Activated CD4-positive, alpha-beta T cell treated with anti-CD3 and anti-CD28 coated beads for 24 hours (primary cell): ENCODE measurements at places on chromosomes 3 and 15.

DNA sequence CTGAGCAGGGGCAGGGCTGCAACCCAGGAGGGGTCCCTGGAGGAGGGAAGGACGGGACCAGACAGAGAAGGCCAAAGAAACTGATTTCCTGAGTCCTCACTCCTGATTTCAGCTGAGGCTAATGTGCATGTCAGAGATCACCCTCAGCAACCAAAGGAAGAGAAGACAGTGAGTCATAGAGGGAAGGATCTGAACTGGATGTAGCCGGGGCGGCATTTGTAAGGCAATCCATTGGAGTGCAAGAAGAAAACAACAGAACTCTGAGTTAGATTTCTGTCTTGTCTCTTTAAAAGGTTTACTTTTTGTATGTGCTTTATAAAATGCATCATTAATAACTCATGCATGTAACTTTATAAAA is 105.3 kb upstream of the AGBL1 start:
- no peak for DNase-seq

- no peak for DNase-seq
Observed at GRCh38 chr3:29203851-29204250, 77.0 kb upstream of the RBMS3 start.

- no peak for DNase-seq
Observed at GRCh38 chr15:77739591-77740378, 107.1 kb upstream of the LINGO1 start.

DNA sequence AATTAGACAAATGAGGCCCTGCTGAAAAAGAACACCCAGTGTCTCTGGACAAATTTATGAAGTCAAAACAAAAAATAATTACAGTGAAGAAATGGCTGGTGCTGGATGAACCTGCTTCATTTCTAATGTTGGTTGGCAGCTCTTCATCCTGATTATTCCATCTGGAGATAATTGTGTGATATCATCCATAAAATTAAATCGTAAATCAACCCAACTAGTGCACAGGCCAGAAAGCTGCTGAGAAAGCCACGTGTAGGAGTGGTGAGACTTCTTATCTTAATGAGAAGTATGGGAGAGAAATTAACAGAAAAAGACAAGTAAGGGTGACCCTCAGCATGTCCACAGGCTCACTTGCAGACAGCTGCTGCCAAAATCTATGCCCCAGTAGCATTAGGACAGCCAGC is 465.2 kb upstream of the TGFBR2 start:
- no peak for DNase-seq

- no peak for DNase-seq
Observed at GRCh38 chr15:85947936-85948335, 131.7 kb upstream of the AGBL1 start.

DNA sequence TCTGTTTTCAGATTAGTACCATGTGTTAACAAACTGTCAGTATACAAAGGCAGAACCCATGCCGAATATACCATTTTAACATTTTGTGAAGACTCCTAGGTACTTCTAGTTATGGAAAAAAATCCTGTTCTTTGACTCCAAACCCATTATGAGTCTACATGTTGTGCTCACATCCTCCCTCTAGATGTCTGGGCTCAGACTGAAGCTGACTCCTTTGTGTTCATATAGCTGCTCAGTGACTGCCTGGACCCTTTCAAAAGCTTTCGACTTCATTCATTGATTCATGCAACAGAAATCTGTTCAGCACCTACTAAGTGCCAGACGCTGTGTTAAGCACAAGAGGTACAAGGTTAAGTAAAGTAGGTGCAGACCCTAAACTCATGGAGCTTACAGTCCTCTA is 60.5 kb downstream of the MEGF11 start:
- DNase-seq = no peak
